ENCODE measurements at places on chromosomes 2 and 18.
A peak's percentile ranks its signal among the peaks of the same experiment; 100 is the strongest.

- DNase-seq = no peak
These were observed 12.8 kb upstream of the ONECUT2 start for GRCh38 chr18:57422313-57422872.

- DNase-seq = no peak
These were observed 6.6 kb upstream of the KANSL1L start for GRCh38 chr2:210177769-210178168.

- DNase-seq = no peak
These were observed 4.7 kb downstream of the RTKN start for GRCh38 chr2:74436848-74437695.

DNA sequence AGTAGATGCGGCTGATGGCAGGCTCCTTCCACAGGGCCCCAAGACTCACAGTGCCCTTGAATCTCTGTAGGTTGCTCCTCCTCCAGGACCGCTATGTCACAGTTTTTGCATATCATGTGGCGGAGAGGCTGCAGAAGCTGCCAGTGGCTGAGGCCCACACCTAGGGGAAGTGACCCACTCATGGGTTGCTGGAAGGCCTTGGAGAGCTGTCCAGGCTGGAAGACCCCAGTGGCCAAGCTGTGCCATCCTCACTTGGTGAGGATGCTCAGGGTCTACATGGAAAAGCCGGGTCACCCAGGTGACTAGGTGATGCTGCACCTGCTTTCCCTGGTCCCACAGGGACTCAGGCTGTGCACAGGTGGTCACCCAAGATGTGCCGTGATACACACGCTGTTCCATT lies 90.6 kb downstream of the SEPTIN10 start:
- DNase-seq = no peak

- DNase-seq = no peak
These were observed 552.7 kb upstream of the HNMT start for GRCh38 chr2:137411585-137411984.

DNA sequence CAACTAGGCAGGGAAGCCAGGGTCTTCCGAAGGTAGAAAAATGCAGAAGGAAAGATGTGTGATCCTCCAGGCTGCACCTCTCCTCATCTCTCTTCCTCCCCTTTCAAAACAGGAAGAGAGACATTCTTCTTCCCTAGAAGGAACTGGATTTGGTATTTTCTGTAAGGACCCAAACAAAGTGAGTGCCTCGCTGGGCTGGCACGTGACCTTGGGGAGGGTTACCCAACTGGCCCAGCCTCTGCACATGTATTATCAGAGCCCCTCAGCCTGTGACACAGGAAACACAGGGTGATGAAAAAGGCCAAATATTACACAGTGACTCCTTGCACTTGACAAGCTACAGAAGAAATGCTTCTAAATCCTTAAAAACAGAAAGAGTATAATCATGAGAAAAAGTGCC lies 2.3 kb downstream of the HJURP start:
- no peak for DNase-seq

- peak; percentile 15 for DNase-seq
These were observed 141.2 kb downstream of the PID1 start for GRCh38 chr2:229129738-229130371.

- DNase-seq = no peak
These were observed 113.3 kb upstream of the SERTAD2 start for GRCh38 chr2:64766841-64767669.

DNA sequence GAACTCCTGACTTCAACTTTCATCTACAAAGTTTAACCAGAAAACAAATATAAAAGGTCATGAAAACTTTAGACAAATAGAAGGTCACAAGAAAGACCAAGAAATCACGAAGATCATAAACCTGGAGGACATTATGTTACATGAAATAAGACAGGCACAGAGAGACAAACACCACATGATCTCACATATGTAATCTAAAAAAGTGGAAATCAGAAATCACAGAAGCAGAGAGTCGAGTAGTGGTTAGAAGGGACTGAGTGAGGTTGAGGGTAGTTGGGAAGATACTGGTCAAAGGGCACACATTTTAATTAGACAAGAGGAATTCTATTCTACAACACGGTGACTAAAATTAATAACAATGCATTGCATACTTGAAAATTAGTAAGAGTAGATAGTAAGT lies 1.4 kb downstream of the GCFC2 start:
- no peak for DNase-seq

GRCh38 chr2:235640926-235641723 lies 147.3 kb downstream of the AGAP1 start:
- DNase-seq = no peak

All from mammary epithelial cell (primary cell).